NCI-H187 treated with DMSO at 0.1 percent for 48 hours (cell line): ENCODE measurements at places on chromosomes 7 and 10.

DNA sequence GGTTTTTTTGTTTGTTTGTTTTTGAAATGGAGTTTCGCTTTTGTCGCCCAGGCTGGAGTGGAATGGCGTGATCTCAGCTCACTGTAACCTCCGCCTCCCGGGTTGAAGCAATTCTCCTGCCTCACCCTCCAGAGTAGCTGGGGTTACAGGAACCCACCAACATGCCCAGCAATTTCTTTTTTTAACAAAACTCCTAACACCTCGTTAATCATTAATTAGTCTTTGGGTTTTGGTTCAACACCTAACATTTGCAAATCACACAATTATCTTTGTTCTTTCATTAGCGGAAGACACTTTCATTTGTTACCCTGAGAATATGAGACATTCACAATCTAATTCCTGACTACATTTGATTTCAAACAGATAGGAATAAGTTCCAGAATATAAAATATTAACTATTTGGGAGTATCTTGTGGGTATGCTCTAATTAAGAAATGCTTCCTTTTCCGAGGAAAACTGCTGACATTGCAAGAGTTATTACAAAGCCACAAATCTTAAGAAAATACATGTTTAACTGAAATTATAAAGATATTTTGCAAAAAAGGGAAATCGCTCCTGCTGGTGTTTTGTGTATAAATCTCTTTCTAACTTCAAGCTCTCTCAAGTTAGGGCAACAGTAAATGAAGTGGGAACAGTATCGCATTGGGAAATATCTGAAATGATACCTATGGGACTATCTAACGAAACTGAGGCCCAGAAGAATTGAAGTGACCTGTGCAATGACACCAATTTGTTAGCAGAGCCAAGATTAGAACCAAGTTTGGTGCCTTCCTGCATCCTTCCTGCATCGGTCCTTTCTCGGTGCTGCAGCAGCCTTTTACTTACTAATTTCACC, 1.2 kb upstream of the LSM8 start:
- no peak for DNase-seq

DNA sequence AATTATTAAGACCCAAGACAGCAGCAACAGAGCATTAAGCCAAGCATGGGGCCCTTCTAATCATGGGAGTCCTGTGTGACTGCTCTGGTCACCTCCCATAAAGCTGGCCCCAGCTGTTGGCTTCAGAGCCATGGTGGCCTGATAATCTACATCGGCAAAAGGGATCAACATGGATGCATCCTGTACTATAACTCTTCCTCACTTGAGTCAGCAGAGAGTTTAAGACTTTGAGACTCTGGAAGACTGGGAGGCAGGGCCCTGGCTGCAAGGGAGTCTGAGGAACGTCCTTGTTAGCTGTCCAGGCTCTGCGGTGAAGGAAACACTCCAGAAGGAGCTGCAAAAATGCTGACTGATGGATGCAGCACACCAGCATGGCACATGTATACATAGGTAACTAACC, 95.0 kb upstream of the KIAA1217 start:
- DNase-seq: no peak

DNA sequence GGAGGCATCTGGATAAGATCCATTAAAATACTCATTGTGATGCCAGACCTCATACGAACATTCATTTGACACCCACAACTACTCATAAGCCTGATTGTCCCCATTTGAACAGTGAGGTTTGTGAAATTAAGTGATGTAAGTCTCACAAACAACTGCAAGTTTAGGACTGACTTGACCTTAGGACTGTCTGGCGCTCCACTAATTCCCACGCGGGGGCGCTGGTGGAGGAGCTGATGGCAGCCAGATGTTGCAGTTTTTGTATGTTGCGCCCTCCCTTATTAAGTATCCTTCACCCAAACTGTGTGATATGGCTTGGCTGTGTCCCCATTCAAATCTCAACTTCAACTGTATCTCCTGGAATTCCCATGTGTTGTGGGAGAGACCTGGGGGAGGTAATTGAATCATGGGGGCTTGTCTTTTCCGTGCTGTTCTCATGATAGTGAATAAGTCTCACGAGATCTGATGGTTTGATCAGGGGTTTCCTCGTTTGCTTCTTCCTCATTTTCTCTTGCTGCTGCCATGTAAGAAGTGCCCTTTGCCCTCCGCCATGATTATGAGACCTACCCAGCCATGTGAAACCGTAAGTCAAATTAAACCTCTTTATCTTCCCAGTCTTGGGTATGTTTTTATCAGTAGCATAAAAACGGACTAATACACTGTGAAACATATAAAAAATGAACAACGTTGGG, 20.3 kb upstream of the TIAL1 start:
- DNase-seq: no peak

- DNase-seq: no peak
Measured at GRCh38 chr10:71687480-71687879, 32.1 kb downstream of the C10orf105 start.

DNA sequence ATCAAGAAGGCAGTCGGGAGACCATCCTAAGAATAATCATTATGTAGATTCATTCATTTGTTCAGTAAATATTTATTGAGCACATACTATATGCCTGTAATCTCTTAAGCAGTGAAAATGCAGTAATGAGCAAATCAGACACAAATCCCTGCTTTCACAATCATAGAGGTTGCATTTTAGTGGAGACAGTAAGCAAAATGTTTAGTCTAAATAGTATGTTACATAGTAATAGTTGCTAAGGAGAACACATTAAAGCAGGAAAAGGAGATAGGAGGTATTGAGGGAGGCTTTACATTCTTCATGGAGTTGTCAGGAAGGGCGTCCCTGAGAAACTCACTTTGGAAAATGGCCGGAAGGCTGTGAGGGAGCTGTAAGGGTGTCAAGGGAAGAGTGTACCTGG, 79.9 kb downstream of the CDK14 start:
- no peak for DNase-seq
